ENCODE measurements at places on chromosomes 1 and 21.
A peak's percentile ranks its signal among the peaks of the same experiment; 100 is the strongest.

DNA sequence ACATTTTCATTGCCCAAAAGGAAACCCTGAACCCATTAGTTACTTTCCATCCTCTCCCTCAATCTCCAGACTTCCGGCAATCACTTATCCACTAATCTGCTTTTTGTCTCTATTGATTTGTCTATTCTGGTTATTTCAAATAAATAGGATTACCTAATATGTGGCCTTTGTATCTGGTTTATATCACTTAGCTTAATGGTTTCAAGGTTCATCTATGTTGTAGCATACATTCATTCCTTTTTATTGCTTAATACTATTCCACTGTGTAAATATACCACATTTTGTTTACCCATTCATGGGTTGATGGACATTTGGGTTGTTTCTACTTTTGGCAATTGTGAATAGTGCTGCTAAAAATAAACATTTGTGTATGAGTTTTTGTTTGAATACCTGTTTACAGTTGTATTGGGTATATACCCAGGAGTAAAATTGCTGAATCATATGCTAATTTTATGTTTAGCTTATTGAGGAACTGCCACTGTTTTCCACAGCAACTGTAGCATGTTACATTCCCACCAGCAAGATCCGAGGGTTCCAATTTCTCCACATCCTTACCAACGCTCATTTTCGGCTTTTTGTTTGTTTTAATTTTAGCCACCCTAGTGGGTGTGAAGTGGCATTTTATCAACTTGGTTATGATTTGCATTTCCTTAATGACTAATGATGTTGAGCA, 2.5 kb upstream of the SLC25A44 start:
- no peak for DNase-seq

DNA sequence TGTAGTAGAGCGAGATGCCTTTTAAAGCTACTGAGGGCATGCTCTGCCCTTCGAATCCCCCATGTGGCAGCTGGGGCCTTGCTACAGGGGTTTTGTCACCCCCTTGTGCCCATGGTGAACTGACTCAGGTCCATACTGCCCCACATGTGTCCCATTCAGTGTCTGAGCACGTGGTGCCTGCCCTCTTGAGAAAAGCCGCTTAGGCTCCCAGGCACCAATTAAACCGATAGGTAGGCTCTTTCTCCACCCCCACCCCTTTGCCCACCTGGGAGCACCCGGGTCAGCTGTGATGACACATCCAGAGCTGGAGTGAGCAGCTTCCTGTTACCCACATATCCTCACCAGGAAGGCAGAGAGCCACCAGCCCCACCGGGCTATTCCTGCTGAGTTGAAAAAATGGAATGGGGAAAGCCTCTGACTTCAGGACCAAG, 30.5 kb downstream of the TMCC2 start:
- no peak for DNase-seq

GRCh38 chr1:155226188-155226909, 17.9 kb downstream of the MTX1 start:
- DNase-seq, result peak; percentile 64

DNA sequence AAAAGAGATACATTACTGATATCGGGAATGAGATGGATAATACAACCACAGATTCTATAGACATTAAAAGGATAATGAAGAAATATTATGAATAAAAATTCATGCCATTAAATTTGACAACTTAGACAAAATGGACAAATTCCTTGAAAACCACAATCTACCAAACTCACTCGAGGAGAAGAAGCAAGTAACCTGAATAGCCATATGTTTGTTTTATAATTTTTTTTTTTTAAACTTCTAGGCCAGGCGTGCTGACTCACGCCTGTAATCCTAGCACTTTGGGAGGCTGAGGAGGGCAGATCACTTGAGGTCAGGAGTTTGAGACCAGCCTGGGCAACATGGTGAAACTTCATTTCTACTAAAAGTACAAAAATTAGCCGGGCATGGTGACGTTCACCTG, 327.9 kb downstream of the VAV3 start:
- DNase-seq, result no peak

DNA sequence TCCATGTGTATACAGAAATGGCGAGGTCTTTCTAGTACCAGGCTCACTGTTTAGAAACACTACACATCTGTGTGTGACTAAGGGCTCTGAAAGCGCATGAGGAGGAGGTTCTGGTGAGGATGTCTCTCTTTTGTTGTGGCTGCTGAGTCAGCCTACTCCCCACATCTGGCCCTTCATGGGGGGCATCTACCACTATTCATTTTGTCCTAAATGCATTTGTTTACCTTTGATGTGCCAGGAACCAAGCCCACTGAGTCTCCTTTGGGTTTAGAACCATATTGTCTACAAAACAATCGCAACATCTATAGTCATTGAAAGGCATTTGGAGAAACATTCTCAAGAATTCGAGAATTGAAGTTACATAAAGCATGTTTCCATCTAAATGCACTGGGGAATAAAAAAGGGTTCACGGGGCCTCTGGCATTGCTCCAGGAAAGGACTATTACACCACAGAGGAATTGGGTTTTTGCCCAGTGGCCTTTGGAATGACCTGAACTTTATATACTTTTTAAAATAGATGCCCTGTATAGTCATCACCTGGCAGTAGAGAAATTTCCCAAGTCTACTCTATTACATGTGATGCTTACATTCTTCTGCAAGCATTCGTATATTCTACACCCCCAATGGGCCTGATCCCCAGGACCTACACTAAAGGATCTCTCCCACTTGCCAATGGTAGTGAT, 35.1 kb upstream of the ADORA3 start:
- DNase-seq, result no peak

DNA sequence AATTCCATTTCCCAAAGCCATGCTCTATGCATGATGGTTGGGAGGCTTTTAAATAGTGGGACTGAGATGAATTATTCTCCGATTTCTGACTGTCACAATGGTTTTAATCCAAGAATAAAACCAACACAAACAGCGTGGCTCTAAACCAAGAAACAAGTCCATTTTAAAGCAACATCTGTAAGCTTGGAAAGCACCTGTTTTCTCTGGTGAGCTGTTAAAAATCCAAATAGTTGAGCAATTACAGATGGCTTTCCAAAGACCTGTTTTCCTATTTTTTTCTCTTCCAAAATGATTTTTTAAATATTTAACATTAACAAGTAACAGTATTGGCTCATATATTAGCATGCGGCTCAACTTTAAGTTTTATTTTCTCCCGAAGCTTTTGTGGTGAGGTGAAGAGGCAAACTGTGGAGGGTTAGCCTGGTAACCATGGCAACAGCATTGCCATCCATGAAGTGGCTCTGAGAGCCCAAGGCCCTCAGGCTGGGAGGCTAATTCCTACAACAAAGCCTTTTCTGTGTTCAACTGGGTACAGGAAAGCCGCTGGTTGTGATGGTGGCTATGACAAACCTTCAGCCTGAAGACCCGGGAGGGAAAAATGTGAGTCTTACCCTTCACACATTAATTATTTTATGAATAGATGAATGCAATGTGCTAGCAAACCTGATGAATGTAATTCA, 56.7 kb upstream of the B3GALT5 start:
- no peak for DNase-seq

- DNase-seq, result no peak
These were observed 47.1 kb upstream of the LRRC3 start for GRCh38 chr21:44408226-44408625.

DNA sequence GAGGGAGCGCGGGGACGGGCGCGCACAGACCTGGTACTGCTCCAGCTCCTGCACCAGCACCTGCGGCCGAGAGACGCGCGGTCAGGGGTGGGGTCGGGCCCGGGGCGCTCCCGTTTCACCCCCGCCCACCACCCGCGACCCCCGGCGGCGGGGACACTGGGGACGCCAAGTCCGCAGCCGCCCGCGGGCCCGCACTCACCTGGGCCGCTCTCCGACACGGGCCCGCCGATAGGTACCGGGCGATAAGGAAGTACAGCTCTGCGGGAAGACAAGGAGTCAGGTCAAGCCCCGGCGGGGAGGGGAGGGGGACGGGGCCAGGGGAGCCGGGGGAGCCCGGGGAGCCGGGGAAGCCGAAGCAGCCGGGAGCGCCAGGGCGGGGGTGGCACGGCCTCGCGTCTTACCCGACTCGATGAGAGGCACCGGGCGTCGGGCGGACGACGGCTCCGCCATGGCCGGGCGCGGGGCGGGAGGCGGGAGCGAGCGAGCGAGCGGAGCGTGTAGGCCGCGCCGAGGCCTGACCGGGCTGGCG, 326 bp downstream of the BRWD1 start:
- no peak for DNase-seq

- DNase-seq, result no peak
These were observed 27.7 kb downstream of the PADI3 start for GRCh38 chr1:17276568-17276967.

DNA sequence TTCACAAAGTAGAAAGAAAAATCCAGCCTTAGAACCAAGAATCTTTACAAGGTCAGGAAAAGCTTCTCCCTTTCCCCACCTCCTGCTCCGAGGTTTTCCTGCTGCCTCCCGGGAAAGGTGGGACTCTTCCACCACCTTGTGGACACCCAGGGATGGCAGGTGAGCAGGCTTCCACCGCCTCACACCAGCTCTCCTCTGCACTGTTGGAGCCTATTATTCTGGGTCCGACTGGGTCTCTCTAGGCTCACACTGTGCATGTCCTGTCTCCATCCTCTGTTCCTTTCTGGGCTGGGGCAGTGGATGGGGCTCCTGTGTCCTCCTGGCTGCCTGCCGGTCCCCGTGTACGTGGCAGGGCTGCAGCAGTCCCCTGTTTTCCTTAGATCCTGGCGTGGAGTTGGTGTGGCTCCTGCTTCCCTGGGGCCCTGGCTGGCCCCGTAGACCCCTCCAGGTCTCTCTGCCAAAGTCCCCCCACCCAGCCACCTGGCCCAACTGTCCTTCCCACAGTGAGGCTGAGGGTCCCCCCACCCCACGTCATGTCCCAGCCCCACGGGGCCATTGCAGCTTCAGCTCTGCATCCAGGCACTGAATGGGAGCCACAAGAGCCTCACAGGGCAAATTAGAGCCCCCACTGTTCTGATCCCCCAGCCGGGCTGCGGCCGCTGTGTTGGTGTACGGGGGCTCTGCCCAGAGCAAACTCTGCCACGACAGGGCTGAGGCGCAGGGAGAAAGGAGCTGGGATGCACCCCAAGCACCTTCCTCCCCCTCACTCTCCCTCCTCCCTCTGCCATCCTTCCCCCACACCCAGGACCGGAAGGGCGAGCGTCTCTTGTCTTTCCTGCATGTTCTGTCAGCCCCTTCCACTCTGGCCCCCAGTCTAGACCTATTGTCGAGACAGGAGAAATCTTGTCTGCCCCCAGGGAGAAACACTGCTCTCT, 3.3 kb upstream of the SLC45A1 start:
- peak; percentile 67 for DNase-seq

DNA sequence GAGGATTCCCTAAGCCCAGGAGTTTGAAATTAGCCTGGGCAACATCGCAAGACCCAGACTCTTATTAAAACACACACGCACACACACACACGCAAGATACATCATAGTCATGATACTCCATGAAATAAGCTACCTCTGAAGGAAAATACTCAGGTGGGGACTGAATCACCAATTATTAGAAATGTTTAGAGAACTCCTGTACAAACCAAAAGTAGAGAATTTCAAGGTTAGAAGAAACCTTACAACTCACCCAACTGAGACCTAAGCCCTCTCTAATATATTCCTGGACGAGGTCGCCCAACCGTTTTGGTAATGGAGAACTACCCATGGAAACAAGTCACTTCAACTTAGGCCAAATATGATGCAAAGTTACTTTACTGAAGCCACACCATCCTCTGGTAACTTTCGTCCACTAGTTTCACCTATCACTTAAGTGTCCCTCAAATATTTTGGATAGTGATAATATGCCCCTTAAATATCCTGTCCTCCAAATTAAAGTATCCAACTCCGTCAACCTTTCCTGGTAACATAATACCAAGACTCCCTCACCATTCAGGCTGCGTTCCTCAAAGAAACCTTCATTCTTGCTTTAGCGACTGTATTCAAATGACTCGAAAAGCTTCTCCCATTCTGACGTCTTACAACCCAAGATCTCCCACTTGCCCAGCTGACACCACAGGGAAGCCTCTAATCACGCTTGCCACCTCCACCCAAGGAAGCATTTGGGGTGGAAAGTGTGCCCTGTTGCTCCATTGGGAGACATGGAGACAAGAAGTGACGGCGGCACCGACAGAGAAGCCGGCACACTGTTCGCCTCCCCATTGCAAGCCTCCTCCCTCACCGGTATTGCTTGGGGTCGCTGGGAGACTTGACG, 856 bp downstream of the NRDC start:
- no peak for DNase-seq

- no peak for DNase-seq
These were observed 2.5 kb downstream of the LORICRIN start for GRCh38 chr1:153262070-153262366.

- no peak for DNase-seq
These were observed 73.6 kb downstream of the CRB1 start for GRCh38 chr1:197341626-197342025.

- DNase-seq, result no peak
These were observed 10.2 kb downstream of the VN1R5 start for GRCh38 chr1:247266053-247266452.

GRCh38 chr1:114102136-114102535, 51.5 kb downstream of the SYT6 start:
- no peak for DNase-seq

DNA sequence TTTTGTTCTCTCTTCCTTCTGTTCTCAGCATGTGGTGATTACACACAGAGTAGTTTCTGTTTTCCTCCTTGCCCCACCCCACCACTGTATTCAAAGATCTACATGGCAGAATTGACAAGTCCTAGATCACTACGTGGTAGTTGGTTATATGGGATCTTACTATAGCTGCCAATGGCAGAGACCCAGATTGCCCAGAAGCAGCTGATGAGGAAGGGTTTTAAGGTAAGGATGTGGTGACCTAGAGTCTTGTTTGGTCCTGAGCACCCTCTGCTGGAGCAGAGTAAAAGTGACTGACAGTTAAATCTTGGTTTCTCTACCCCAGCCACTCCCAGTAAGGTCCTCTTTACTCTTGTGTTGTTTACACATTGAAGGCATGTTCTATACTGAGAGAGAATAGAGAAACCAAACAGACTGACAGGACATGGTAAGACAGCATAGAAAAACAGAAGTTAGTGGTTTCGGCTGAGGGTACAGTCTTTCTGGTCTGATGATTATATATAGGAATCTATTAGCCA, 22.8 kb upstream of the STRIP1 start:
- peak; percentile 54 for DNase-seq

- no peak for DNase-seq
These were observed 80.3 kb upstream of the ETS2 start for GRCh38 chr21:38725196-38726157.

DNA sequence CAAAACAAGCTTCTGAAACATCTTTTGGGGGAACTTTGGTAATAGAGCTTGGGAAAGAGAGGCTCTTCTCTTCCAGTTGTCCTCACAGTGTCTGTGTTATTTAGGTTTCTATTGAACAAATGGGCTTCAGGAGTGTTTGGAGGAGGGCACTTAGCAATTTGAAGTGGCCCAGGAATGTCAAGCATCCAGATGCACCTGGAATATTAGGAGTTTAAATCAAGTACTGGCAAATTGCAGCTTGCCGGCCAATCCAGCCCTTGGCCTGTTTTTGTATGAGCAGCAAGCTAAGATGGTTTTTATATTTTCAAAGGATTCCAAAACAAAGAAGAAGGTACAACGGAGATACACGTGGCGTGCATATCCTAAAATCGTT, 94.7 kb downstream of the CCDC185 start:
- DNase-seq, result no peak

- no peak for DNase-seq
These were observed 58.6 kb upstream of the SOX13 start for GRCh38 chr1:204014336-204014735.

Data from SW 1271 (cell line).